Activated naive CD4-positive, alpha-beta T cell treated with anti-CD3 and anti-CD28 coated beads for 36 hours (primary cell): ENCODE measurements at places on chromosomes 2 and 18. TPM values are rescaled to one million over a fixed set of nuclear protein-coding genes. Genes with fewer than 3 reads are reported as not detected.

Gene RNF152
- total RNA-seq = 0.10 TPM

Gene POTEI
- not detected for total RNA-seq

Gene PPP1CB
- total RNA-seq = 235 TPM

Gene UGT1A8
- not detected for total RNA-seq

Gene CRYBA2
- total RNA-seq = not detected

Gene TMSB10
- total RNA-seq = 1,864 TPM
